ENCODE measurements at places on chromosomes 1 and 21. TPM values are rescaled to one million over a fixed set of nuclear protein-coding genes. Genes with fewer than 3 reads are reported as not detected.

LRRN2 gene
- 0.22 TPM for total RNA-seq

IFI44 gene
- total RNA-seq = under 0.01 TPM

TLCD4 gene
- not detected for total RNA-seq

TBX19 gene
- 3.1 TPM for total RNA-seq

DMRTA2 gene
- not detected for total RNA-seq

AZIN2 gene
- 2.6 TPM for total RNA-seq

PTPN22 gene
- total RNA-seq = not detected

DIRAS3 gene
- not detected for total RNA-seq
